ENCODE measurements at places on chromosomes 6 and 20.

DNA sequence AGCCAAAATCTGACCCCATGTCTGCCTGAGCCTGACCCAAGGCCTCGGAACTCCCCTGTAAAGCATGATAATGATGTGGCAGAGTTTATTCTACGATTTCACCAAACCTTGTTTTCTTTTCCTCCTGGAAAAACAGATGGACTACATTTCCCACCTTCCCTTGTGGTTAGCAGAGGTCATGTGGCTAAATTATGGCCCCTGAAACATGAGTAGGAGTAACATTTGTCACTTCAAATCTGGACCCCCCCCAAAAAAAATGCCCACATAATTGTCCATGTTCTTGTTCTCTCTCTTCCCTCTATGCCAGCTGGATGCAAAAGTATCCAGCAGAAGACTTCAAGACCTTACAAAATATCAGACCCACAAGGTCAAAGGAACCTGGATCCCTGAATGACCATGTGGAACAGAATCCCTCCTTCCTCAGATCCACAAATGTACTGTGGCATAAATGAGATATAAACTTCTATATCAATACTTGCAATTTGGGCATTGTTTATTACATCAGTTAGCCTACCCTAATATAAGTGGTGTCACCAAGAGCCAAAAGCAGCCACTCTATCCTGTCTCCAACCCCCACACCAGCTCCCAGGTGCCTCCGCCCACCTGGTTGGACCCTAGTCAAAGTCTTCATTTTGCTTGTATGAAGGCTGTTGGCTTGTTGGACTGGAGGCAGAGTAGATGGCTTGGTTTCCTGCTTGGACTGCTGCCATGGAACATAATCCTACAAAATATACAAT is 1.4 kb downstream of the C20orf96 start:
- DNase-seq: no peak

- no peak for DNase-seq
Measured at GRCh38 chr20:25340380-25340779, 50.3 kb downstream of the ABHD12 start.

DNA sequence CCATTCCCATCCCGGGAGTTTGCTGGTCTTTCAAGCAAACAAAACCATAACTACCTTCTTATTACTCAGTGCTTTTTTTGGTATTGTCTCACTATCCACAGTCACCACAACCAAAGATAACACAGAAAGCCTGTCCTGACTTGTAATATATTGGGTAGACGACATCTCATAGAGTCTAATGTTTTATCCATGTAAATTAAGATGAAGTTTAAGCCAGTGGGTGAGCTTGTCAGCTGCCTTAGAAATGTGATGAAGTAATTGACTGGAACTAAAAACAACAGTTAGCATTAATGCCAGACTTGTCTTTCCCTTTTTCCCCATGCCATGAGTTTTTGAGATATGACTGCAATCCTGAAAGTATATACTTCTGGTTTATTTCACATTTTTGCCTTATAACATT is 282.7 kb upstream of the PRDM1 start:
- no peak for DNase-seq

- DNase-seq: no peak
Measured at GRCh38 chr6:33314943-33315792, 1.3 kb upstream of the TAPBP start.

DNA sequence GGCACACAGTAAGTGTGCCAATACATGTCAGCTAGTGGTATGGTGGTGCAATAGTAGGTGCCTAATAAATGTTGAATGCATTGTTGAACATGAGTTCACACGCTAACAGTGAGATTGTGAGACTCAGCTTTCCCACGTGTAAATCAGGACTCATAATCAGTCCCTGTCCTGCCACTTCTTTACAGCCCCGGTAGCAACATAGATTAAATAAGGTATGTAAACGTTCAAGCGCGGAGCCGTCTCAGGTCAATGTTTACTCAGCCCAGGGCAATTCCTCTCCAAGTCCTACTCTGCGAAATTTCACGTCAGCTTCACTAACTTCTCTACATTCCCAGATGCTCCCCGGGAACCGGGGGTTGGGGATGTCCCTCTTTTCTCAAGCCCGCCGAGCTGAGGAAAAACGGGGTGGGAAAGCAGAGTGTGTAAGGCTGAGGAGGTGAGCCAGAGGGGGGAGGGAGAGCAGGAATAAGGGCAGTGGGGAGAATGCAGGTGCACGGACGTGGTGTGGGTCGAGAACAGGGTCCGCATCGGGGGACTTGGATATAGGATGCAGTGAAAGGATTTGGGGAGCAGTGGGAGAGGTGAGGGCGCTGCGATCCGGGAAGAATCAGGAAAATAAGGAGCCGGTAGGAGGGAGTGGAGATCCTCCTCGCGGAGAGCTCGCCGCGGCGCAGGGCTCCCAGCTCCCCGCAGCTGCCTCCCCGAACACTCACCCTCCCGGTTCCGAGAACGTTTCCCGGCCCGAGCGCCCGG is 544 bp upstream of the TP53INP2 start:
- peak; percentile 63 for DNase-seq

DNA sequence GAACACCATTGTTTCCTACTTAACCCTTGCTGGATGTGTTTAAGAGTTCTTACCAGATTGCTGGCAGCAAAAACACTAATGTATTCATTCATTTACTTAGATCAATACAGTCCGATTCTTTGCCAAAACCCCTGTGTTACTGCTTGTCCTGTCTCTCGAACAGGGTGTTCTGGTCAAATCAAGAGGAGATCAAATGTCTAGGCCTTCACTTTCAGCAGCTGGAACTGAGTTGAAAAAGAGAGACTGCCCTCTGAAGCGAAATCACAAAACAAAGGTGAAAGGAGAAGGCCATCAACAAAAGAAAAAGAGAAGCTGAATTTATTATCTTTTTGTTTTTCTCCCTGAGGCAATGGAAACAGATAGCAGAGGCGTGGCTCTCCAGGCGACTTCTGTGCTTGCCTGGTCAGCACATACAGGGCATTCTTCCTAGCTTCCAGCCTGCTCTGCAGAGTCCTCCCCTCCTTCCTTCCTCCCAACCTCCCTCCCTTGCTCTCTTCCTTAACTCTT is 44.1 kb upstream of the GCM1 start:
- DNase-seq: no peak

GRCh38 chr6:158660333-158660754 is 10.5 kb downstream of the SYTL3 start:
- peak; percentile 53 for DNase-seq

- no peak for DNase-seq
Measured at GRCh38 chr6:91341473-91341872, 754.6 kb upstream of the MAP3K7 start.

DNA sequence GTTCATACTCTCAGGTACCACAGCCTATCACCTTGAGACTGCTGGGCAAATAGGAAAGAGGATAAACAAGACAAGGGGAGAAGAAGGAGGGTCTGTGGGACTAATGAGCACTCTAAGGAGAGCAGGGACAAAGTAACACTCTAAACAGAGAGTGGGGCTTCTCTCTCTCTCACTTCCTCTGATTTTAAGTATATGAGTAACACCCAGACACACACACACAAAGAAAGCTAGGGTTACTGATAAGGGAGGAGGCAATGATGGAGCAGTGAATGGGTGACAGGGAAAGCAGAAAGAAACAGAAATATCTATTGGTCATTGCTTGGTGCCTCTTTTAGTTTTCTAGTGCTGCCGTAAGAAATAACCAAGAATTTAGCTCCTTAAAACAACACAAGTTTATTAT is 96.2 kb upstream of the RNF217 start:
- DNase-seq: no peak

DNA sequence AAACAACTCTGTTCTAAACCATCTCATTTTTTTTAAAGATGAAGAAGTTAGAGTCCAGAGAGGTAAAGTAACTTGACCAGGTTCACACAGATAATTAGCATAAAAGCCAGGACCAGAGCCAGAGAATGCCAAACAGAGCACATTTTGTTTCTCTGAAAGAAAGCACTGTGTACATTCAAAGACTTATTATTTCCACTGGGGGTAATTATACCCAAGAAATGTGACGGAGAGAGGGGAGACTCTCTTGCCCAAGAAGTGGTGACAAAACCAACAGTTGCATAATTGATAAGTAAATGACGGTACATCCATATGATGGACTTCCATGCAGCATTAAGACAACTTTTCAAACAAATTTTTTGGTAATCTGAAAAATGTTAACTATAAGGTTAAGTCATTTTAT is 111.6 kb downstream of the RTN4IP1 start:
- DNase-seq: no peak

- no peak for DNase-seq
Measured at GRCh38 chr20:8536262-8536618, 404.2 kb downstream of the PLCB1 start.

DNA sequence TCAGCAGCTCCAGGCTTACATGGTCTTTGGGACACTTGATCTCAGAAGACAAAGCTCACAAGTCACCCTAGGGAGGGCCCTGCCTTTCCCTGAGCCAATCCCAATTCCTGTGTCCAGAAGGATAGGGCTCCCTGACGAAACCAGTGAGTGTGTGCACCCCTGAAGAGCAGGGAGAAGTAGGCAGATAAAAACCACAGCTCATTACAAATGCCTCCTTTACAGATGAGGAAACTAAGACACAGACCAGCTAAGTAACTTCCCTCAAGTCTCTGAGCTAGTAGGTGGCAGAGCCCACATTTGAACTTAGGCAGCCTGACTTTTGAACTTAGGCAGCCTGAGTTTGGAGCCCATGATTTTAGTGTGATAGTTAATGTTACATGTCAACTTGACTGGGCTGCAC is 6.7 kb upstream of the ZFAND3 start:
- DNase-seq: no peak

DNA sequence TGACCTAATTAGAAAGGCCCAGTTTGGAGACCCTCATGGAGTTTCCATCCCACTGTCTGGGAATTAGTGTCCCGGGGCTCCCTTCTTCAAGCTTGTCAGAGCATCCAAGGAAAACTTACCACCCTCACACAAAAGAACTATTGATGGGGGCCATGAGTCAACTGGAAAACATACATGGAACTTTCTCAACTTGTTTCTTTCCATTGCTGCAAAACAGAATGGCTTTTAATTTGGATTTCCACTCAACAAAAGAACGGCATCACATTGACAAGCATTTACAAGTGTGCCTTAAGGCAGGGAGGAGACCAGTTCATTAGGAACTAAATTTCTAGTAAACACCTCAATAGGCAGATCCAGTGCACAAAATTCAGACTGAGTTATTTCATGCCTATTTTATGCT is 289.1 kb upstream of the PREP start:
- no peak for DNase-seq

DNA sequence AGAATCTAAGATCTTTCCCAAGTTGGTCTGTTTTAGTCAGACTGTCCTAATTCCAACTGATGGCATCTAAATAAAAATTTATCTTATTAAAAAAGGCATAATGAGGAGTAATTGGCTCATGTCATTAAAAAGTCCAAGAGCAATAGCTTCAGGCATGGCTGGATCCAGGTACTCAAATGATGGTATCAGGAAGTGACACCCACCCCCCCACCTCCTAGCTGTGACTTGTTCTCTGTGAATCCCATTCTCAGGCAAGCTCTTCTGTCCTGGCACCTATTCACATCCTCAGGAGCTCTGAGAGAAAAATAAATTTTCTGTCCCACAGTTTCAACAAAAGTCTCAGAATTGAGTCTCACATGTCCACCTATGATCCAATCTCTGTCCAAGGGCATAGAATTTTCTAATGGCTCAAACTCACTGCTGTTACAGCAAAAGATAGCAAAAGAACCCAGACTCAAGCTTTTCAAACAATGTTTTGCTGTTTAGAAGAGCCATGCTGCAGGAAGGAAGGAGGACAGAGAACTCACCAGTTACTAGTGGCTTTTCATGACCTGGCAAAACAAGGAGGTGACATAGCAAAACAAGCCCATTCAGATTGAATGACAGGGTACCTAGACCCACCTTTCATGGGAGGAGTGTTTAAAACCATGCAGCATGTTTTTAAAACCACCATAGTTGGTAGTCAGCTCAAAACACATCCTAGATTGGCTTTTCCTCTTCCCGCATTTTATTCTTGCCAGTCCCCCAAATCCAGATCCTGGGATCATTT is 496.1 kb downstream of the PREX1 start:
- no peak for DNase-seq

- DNase-seq: no peak
Measured at GRCh38 chr6:159640722-159641482, 52.1 kb downstream of the SOD2 start.

DNA sequence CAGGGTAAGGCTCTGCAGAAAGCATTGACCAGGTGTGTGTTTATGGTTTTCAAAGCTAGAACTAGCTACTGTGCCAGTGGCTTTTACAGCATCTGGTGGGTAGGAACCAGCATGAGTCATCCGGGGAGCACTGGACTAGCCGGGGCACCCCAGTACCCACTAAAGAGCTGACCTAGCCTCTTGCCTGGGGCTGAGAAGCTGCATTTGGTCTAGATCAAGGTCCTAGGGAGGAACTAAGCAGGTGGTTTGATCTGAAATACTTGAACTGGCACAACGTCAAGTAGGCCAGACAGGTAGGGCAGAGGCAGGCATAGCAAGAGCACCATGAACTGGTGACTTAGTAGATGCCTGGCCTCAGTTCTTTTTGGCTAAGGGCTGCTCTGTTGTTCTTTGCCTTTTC is 109.8 kb upstream of the PTPRK start:
- DNase-seq: no peak

- DNase-seq: no peak
Measured at GRCh38 chr6:67881706-67882065, 753.4 kb upstream of the ADGRB3 start.

- DNase-seq: peak; percentile 27
Measured at GRCh38 chr20:21322921-21323331, 19.8 kb downstream of the XRN2 start.

- no peak for DNase-seq
Measured at GRCh38 chr6:117072781-117073180, 192.6 kb upstream of the VGLL2 start.

DNA sequence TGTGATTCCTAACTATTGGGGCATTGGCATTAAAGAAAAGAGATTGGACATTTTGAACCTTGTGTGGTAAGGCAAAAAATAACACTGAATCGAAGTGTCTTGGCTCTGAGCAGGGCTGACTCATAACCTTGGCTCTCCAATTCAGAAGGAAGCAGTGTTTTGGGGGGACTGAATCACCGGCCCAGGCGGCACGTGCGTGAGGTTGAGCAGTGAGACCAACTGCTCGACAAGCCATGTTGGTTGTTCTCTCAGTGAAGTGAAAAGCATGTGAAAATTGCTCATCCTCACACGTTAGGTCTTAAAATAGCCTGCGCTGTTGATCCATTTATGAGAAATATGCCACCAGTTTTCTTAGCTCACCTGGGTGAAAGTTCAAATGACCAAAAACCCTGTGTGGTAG is 137.8 kb upstream of the SPACA1 start:
- DNase-seq: no peak

DNA sequence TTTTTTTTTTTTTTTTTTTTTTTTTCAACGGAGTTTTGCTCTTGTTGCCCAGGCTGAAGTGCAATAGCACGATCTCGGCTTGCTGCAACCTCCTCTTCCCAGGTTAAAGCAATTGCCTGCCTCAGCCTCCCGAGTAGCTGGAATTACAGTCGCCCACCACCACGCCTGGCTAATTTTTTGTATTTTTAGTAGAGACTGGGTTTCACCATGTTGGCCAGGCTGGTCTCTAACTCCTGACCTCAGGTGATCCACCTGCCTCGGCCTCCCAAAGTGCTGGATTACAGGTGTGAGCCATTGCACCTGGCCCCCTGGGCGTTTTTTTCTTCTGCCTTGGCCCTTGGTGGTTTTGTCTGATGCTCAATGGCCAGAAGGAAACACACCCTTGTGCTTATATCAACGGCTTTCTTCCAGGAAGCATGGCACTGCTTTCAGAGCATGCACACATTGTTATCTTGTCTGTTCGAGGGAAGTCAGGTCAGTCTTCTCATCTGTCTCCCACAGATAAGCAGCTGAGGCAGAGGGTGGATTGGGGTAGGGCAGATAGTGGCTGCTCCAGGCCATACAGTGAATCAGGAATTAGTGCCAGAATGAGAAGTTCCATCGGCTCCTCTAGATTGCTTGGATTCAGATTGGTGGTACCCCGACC is 203.1 kb downstream of the TSHZ2 start:
- no peak for DNase-seq
